ENCODE measurements at places on chromosomes 7 and 10.

DNA sequence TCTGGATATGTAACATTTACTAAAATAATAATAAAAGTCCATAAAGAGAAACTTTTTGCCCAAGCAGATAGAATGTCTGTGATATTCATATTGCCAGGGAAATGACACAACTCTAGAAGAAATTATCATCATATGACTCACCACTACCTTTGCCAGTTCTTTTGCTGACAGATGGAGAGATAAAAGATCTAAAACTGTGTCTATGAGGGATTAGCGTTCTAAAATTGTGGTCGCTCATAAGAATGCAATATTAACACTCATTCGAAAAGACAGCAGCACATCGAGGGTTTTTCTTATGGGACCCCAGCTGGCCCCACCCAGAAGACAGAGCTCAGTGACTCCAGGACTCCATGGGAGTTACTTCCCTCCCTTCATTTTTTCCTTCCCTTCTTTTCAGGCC lies 16.6 kb upstream of the LANCL2 start:
- no peak for DNase-seq

DNA sequence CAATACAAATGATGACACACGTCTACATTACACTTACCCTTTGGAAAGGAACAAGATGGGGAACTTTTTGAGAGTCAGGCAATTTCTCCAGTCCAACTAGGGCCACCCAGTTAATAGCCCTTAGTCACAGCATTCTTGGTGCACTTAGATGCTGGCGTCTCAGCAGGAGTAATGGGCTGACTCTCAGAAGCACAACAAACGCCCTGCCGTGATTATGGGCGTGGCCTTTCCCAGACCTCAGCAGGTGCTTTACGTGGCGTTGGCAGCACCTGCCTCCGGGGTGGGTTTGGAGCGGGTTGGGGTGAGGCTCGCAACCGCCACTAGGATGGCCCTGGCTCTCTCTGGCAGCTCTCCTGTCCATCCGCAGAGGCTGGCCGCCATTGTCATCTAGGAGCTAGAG lies 147.6 kb upstream of the SHH start:
- no peak for DNase-seq

- no peak for DNase-seq
Observed at GRCh38 chr7:17211307-17211836, 87.1 kb upstream of the AHR start.

DNA sequence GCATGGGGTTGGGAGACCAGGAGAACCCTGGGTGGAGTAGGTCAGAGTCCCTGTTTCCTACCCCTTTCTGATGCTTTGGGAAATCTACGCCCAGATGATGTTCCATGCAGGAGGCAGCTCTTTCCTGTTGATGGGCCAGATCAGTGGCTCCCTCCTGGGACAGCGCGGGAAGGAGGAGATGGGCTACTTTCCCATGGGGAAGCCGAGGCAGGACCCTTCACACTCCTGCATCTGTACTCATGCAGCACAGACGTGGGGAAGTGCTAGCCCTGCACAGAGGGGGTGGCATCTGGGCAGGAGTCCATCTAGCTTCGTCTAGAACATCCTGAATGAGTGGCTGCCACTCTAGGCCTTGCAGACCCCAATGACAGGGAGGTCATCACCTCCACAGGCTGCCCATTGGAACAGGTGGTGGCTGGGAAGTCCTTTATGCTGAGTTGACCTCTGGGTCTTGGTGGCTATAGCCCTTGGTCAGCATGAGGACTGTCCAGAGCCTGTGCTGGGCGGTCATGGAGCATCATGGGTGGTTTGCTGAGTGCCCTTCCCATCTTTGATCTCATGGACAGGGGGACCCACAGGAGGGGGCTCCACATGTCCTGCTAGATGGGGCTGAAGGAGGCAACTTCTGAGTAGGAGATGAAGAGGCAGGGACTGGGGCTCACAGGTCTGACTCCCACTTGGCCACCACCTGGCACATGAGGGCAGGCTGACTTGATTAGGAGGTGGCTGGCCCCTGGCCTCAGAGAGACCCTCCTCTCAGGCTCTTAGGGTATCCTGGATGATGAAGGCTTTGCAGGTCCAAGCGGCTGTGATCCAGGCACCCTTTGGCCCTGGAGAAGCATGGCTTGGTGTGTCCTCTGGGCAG lies 24.6 kb downstream of the RAMP3 start:
- no peak for DNase-seq

GRCh38 chr7:137579913-137580640 lies 236.5 kb upstream of the PTN start:
- no peak for DNase-seq

DNA sequence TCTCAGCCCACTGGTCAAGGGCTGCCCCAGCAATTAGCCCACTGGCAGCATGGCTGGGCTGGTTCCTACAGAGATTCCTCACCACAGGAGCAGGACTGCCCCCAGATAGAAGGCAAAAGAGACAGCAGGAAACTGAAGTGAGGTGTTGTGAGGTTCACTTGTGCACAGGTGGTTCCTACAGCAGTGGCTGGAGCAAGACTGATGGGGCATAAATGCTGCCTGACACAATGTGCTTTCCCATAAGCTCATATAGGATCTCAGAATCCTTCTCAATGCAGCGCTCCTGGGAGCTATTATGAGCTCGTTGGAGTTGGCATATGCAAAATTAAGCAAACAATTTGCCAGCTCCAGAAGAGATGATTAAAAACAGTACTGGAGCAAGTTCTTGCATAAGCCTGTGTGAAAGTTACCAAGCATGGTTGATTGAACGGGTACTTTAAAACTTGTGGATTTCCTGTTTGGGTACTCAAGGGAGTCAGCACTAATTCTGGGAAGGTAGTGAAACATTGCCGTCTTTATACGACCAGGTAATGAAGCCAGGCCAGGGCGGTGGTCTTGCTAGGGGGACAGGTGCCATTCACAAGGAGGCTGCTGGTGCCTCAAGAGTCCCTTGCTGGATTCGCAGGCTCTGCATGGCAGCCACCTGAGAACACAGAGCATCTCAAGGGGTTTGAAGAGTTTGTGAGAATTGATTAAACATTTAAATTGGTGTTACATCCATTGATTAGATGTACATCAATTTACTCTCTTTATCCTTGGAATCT lies 20.3 kb upstream of the PRKCQ start:
- no peak for DNase-seq

DNA sequence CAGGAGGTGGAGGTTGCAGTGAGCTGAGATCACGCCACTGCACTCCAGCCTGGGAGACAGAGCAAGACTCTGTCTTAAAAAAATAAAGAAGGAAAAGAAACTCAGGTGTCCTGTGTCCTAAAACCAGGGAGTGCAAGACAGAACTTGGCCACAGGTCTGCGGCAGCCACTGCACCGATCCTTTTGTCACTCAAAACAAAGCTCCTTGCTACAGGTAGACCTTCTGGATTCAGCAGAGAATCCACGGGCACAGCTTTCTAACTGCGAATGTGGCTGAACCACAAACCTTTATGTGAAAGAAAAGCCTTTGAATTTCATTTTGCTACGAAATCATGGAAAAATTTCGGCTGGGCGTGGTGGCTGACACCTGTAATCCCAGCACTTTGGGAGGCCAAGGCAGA lies 634.9 kb downstream of the CALN1 start:
- no peak for DNase-seq

GRCh38 chr7:32494946-32495297 lies 367 bp upstream of the AVL9 start:
- no peak for DNase-seq

DNA sequence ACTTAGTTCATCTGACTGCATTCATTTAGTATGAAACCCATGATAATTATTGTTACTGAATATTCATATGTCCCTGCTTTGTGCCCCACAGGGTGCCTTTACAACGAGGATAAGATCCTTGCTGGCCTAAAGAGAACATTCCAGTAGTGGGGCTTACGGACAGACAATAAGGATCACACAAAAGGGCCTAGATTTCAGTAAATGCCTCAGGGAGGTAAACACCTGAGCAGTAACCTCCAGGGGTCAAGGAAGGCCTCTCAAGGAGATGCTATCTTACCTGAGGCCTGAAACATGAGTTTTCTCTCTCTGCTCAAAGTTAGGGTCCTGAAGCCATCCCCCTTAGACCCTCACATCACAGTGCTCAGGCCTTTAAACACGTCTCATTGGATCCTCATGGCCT lies 228.7 kb downstream of the TCF7L2 start:
- DNase-seq = no peak

- DNase-seq = no peak
Observed at GRCh38 chr7:135386181-135386580, 123.7 kb downstream of the CNOT4 start.

DNA sequence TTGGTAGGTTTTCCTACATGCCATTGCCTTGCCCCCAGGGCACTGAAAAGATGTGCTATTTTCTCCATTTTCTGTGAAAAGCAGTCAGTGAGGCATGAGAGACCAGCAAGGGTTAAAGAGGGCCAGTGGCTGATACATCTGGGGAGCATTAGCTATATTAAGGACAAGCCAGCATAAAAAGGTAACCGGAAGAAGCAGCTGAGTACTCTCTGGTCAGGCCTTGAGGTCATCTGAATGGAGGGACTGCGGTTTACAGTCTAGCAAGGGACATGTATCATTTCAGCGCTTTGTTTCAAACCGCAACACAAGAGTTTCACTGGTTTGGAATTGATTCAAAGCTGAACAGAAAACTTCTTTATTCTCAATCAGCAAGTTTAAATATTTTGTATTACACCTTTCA lies 120.4 kb downstream of the EPDR1 start:
- DNase-seq = no peak

GRCh38 chr10:50567384-50567783 lies 56.4 kb downstream of the SGMS1 start:
- no peak for DNase-seq

DNA sequence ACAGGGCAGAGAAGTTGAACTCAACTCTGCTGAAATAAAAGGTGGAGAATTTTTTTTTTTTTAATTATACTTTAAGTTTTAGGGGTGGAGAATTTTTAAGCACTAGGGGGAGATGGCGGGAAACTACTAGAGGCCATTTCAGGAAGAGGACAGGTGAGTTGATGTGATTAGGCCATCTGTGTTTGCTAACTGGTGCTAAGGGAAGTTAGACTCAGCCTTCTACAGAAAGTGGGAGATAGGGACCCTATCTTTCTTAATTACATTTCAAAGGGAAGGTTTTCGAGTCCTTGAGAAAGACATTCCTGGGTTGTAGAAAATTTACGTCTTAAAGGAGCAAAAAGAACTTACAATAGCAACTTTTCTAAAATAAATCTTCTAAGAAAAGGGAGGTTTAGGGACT lies 124.8 kb downstream of the LHFPL3 start:
- DNase-seq = no peak
